Stimulated activated CD8-positive, alpha-beta memory T cell treated with anti-CD3 and anti-CD28 coated beads, Interleukin-4, amount 100 ng/mL, for 4 hours (primary cell): ENCODE measurements at places on chromosomes 7 and 10.

- no peak for DNase-seq
Observed at GRCh38 chr7:2437537-2438148, 34.2 kb downstream of the CHST12 start.

GRCh38 chr10:32937911-32938424 lies 20.1 kb downstream of the ITGB1 start:
- no peak for DNase-seq

DNA sequence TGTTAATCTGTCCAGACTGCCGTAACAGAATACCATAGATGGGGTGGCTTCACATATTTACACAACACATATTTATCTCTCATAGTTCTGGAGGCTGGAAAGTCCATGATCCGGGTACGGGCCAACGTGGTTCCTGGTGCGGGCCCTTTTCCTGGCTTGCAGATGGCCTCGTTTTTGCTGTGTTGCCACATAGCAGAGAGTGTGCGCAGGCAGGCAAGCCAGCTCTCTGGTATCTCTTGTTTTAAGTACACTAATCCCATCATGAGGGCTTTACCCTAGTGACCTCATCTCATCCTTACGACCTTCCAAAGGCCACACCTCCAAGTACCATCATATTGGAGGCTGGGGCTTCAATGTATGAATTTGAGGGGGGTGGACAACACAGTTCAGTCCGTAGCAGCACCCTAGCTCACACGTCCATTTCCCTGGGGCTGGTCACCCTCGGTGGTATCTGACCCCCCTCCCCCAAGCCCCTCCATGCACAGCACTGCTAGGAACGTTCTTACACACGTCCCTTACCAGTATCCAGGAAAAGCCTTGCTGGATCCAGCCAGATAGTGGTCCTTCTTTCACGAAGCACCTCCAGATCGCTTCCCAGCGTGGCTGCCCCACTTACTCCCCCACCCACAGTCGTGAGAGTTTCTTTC lies 21.5 kb downstream of the CUX1 start:
- DNase-seq = no peak

- DNase-seq = no peak
Observed at GRCh38 chr7:95199779-95200558, 124.4 kb downstream of the PON1 start.
